ENCODE measurements at places on chromosomes 13 and 19.

- no peak for DNase-seq
These were observed at the start of gene LGALS4 for GRCh38 chr19:38812841-38813320. Gene LGALS4, minus strand, starts transcription at chr19:38812945. Its CDS starts 59 bp downstream, at chr19:38812886.

- DNase-seq: no peak
These were observed 109.2 kb upstream of the USP29 start for GRCh38 chr19:57010541-57010940.

DNA sequence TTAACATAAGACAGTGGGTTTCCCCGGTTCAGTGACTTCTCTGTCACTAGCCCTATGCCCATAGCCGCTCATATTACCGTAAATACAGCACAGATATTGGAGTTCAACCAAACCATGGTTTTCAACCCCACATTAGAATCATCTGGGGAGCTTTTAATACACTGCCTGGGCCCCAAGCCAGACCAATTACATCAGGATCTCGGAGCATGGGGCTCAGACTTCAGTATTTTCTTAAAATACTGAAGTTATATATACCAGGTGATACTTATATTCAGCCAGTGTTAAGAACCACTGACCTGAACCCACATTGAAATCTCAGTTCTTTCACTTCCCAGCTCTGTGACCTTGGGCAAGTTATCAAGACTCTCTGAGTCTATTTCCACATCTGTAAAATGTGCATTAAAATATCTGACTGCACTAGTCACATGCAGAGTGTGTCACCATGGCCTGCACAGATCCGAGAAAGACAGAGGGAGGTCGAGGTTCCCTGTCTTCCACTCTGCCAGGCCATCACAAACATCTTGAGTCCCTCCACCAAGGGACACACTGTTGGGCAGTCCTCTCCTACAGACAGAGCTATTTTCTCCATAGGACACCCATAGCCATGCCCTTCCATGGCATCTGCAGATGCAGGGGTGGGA is 32.2 kb upstream of the IPO5 start:
- no peak for DNase-seq

DNA sequence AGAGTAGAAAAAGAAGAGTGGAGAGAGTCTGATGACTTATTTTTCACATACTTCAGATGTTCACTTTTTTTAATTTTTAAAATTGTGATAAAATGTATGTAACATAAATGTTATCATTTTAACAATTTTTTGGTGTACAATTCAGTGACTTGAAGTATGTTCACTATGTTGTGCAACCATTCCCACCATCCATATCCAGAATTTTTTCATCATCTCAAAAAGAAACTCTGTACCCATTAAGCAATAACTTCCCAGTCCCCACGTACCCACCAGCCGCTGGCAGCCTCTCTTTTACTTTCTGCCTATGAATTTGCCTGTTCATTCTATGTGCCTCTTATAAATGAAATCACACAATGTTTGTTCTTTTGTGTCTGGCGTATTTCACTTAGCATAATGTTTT is 43.3 kb downstream of the SKA3 start:
- DNase-seq: no peak

DNA sequence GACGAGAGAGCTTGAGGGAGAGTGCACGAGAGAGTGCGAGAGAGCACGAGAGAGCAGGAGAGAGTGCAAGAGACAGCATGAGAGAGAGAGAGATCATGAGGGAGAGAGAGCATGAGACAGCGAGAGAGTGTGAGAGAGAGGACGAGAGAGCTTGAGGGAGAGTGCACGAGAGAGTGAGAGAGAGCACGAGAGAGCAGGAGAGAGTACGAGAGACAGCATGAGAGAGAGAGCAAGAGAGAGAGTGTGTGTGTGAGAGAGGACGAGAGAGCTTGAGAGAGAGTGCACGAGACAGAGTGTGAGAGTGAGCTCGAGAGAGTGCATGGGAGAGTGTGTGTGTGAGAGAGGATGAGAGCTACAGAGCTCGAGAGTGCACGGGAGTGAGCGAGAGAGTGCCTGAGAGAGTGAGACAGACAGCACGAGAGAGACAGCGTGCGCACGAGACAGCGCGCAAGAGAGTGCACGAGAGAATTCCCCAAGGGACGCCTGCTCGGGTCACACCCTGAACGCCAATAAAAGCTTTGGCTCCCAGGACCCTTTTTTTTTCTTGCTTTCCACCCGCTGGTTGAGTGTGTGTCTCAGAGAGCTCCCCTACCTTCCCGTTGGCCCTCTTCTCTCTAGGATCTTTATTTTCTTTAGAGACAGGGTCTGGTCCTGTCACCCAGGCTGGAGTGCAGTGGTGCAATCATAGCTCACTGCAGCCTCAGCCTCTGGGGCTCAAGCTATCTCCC is 3.7 kb downstream of the CD70 start:
- DNase-seq: no peak

- no peak for DNase-seq
These were observed 79.9 kb downstream of the FREM2 start for GRCh38 chr13:38766799-38767198.

- no peak for DNase-seq
These were observed 1.1 kb downstream of the TPT1 start for GRCh38 chr13:45339867-45340266.

DNA sequence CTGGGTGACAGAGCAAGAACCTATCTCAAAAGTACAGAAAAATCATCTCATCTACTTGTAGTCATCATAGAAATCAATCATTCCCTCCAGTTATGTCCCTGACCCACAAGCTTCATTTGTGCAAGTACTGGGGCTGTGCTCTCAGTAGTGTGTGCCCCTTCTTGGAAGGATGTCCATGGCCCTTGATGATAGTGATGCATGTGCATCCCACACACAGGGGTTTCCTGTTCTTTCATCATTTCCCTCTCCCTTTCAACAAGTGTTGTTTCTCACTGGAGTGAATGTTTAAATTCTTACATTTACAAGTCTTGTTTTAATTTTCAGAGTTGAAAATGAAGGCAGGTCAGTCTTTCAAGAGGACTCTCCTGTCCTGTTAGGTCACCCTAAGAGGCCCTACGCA is 1.5 kb downstream of the LGALS13 start:
- no peak for DNase-seq

DNA sequence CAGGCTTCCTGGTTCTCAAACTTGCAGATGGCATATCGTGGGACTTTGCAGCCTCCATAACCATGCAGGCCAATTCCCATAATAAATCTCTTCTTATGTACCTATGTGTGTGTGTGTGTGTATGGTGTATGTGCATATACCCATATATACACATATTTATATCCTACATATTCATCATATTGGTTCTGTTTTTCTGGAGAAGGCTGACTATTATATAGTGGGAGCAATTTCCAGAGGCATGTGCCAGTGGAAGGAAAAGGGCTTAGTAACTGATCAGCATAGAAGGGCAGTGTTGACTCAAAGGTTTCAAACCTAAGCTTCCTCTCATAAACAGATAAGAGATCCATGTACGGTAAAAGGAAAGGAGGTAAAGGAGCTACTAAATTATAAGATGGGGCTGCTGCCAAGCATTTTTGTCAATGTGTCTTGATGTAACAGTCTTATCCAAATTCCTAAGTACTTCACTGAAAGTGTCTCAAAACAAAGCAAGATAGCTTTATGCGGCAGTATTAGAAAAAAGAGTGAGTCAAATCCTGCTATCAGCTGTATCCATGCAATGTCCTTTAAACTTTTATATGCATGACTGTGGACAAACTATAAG is 432.1 kb downstream of the TBC1D4 start:
- DNase-seq: no peak

- no peak for DNase-seq
These were observed 11.3 kb downstream of the SOX1 start for GRCh38 chr13:112078216-112078615.

- DNase-seq: no peak
These were observed 8.8 kb downstream of the TPT1 start for GRCh38 chr13:45332036-45332830.

- DNase-seq: no peak
These were observed 1401.9 kb downstream of the SLITRK1 start for GRCh38 chr13:82480415-82480814.

GRCh38 chr19:34226036-34226435 is 28.3 kb upstream of the GARRE1 start:
- no peak for DNase-seq

- no peak for DNase-seq
These were observed 10.6 kb downstream of the ERICH6B start for GRCh38 chr13:45604892-45605291.

GRCh38 chr13:29255567-29255966 is 339.9 kb downstream of the SLC7A1 start:
- DNase-seq: no peak

GRCh38 chr19:39398297-39398864 is 7.2 kb downstream of the MED29 start:
- DNase-seq: no peak

DNA sequence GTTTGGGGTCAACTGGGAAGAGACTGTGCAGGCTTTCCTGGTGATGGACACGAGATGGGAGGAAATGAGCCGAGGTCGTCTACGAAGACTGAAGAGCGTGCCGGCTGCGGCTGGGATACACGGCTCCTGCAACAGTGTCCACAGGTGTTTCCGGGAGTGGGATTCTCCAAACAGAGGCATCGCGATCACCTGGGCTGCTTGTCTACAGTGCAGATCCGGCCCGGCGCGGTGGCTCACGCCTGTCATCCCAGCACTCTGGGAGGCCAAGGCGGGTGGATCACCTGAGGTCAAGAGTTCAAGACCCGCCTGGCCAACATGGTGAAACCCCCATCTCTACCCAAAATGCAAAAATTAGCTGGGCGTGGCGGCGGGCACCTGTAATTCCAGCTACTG is 11.6 kb upstream of the SLC39A3 start:
- no peak for DNase-seq

DNA sequence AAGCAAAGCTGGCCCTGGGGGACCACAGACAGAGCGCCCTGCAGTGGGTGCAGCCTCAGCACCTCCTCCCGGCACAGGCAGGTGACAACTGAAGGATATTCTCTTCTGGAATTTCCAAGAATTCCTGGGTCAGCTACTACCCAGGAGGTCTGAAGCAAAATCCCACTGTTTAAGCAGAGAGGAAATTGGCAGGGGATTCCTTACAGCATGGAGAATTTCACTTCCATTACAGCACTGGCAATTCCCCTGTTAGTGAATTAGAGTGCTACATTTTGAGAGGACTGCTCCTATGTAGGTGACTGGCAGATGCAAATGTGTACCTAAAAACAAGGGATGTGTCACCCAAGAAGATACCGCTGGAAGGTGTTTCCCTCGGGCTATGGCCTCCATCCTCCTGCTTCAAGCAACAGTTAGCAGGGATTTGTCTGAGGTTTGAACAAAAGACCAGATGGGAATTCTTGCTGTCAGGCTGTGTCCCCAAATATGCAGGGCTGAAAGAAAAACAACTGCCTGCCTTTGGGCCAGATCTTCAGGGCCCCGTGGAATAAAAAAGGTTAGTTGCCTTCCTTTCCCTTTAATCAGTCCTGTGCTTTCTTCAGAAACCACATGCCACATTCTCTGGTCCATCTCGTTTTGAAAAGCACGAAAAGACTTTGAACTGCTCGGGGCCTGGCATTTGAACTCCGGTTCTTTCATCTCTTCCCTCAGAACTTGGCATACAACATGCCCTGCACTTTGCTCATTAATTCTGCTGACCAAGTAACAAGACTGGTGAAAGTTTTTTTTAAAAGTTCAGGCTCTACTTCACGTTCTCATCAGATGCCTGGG is 296.4 kb downstream of the DNAJC15 start:
- no peak for DNase-seq

GRCh38 chr13:20495087-20496023 is 30.3 kb downstream of the CRYL1 start:
- DNase-seq: no peak

DNA sequence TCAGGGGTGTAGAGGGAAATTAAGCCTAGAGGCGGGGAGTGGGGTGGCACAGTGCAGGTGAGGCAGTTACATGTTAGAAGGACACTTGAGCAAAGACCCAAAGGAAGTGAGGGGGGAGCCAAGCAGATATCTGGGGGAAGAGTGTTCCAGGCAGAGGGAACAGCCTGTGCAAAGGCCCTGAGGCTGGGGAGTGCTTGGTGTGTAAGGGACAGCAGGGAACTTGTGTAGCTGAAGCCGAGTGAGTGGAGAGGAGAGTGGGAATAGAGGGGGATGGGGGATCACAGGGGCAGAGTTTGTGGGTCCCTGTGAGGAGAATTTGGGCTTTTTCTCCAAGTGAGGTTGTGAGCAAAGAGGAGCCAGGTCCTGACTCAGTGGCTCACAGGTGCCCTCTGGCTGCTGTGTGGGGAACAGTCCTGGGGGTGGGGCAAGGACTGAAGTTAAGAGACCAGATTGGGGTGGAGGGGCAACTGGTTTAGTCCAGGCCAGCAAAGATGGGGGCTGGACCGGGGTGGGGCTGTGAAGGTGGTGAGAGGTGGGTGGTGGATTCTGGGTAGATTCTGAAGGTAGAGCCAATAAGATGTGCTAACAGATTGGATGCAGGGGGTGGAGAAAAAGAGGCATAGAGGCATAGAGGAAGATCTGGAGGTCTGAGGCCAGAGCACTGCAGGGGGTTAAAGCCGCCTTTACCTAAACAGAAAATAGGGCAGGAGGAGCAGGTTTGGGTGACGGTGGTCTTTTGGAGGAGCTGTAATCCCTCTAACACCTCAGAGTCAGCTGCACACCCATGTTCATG is 75.3 kb downstream of the CACNA1A start:
- no peak for DNase-seq

- DNase-seq: no peak
These were observed 130.3 kb downstream of the RXFP2 start for GRCh38 chr13:31869582-31869981.

- DNase-seq: no peak
These were observed 12.2 kb upstream of the BCAM start for GRCh38 chr19:44796701-44797115.

- peak; percentile 32 for DNase-seq
These were observed 11.9 kb upstream of the SPATA13 start for GRCh38 chr13:24148414-24149235.

GRCh38 chr13:50969691-50970090 is 60.1 kb downstream of the RNASEH2B start:
- DNase-seq: no peak

GRCh38 chr19:18589380-18590272 is 1.0 kb downstream of the REX1BD start:
- DNase-seq: no peak

DNA sequence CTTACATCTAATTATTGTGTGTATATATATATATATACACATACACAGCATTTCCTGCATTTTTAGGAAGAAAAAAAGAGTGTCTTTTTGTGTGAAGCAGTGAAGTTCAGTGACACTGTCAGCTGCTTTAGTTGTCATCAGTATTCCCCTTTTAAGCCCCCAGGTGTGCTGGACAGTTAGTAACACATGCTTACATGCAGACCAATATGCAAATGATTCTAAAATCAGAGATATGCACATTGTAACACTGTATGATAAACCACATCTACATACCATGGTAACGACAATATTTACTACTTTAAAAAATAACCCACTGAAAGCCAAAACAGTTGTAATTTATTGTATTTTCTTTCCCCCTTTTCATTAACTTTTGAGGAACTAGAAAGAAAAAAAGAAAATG is 16.8 kb downstream of the LHFPL6 start:
- no peak for DNase-seq

DNA sequence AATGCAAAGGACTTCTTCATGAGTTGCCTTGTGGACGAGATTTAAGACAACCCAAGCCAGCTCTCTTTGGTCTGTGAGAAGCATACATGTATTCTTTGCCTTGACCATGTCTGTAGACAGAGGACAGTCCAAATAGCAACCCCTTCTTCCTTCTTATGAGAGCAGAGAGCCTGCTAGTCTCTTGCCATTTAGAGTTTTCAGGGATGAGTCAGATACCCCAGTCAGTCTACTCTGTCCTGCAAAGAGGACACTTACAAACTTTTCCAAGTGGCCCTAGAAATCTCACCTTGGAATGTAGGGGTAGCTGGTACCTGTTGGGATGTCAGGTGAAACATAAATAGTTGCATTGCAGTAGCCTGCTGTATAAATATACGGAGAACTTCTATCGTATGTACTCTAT is 36.7 kb downstream of the DNAJC3 start:
- DNase-seq: no peak

- DNase-seq: peak; percentile 67
These were observed 36.0 kb upstream of the RNF17 start for GRCh38 chr13:24727731-24728601.

Measured in right renal pelvis (tissue), 4 donors.